ENCODE measurements at places on chromosomes 12 and 14. TPM values are rescaled to one million over a fixed set of nuclear protein-coding genes. Genes with fewer than 3 reads are reported as not detected.

DNA sequence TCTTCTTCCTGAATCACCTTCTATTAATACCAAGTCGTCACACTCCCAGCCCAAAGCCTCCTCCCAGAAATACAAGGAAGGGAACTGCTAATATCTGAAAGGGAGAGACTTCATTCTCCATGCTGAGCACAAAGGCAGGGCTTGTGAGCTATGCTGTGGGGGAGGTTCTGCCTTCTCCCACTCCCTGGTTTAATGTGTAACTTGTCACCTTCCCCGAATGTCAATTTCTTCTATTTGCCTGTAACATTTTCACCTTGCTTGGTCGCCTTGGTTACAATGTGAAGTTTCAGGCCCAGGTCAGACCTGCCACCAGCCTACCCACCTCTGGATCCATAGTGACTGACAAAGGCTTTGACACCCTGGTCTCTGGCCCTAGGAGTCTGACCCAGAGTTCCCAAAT is 82.0 kb upstream of the ESRRB start:
- no peaks in the 10 kb centered on the region for H3K36me3 ChIP-seq
- H3K4me1 ChIP-seq, result no peaks in the 10 kb centered on the region
- no peak overlapping the region for H3K4me3 ChIP-seq
- H3K27ac ChIP-seq, result no peak overlapping the region
- peaks cover 52% of the 10 kb centered on the region for H3K27me3 ChIP-seq

GRCh38 chr14:101235335-101236103 is 325.8 kb upstream of the DIO3 start:
- peaks cover 37% of the 10 kb centered on the region for H3K27me3 ChIP-seq
- no peak overlapping the region for H3K4me3 ChIP-seq
- DNase-seq, result no peak
- no peak overlapping the region for H3K27ac ChIP-seq
- no peaks in the 10 kb centered on the region for H3K36me3 ChIP-seq

SLC25A47 gene
- total RNA-seq, result not detected

RHOJ gene
- not detected for total RNA-seq

VRTN gene
- not detected for total RNA-seq

GPR137C gene
- 0.37 TPM for total RNA-seq

SNAPC1 gene
- 3.3 TPM for total RNA-seq
